ENCODE measurements at places on chromosomes 6 and 20.

DNA sequence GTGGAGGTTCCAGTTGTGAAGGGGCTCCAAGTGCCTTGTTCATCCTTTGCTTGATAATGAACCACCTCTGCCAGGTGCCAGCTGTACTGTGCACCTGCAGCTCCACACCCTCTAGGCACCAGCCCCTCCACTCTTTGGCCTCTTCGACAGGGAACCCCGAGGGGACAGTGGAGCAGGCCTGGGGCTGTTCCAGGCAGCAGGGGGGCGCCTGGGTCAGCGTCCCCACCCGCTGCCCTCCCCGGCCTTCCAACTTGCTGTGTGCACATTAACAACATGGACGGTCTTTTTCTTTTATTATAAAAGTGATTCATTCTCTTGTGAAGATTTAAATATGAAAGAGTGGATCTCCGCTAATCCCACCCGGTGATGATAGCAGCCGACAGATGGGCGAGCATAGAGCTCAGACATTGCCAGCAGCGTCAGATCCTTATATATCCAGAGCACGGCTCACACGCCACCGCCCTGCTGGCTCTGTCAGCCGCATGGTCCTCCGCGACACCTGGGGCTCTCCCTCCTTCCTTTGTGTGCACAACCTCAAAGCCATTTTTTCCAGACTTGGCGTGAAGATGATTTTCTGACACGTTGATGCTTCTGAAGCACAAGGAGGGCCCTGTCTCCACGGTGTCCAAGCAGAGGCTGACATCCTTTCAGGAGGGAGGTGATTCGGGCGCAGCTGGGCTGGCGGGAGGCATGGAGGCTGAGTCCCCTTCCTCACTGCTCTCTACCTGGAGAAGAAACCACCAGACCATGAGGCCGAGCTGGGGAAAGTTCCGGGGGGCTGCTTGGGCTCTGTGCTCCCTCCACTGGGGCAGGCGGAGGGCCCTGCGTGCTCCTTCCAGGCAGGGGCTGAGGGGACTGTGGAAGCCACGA is 22.2 kb upstream of the MRGBP start:
- DNase-seq, result no peak

DNA sequence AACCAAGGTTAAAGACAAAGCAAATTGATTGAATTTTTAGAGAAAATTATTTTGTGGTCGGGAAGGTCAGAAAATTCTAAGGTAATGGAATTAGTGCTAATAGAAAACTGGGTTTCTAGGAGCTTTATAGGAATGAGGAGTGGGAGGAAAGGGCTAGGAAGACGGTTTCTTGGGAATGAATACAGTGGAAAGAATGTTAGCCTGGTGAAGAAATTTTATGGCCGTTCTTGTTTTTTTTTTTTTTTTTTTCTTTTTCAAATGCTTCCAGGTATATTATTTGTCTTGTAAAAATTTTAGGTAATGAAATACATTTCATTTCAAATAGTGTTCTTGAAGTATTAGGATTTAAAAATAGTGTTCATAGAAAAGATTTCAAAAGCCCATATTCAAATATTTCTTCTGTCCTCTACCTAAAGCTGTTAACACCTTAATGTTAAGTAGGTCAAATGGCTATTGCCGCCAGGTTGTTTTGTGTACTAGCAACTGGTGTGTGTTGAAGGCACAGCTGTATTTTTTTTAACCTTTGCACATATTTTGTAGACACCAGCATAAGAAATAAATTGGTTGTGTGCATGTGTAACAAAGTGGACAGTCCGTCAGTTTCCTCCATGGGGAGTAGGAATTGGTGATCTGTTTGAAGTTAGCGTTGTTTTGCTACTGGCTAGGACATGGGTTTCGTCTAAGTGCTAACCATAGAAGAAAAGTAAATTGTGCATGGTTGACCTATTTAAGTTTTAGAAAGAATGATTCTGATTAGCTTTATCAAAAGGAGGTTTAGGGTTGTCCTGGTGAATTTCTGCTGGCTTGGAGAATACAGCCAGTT is 32.3 kb downstream of the AFDN start:
- no peak for DNase-seq

DNA sequence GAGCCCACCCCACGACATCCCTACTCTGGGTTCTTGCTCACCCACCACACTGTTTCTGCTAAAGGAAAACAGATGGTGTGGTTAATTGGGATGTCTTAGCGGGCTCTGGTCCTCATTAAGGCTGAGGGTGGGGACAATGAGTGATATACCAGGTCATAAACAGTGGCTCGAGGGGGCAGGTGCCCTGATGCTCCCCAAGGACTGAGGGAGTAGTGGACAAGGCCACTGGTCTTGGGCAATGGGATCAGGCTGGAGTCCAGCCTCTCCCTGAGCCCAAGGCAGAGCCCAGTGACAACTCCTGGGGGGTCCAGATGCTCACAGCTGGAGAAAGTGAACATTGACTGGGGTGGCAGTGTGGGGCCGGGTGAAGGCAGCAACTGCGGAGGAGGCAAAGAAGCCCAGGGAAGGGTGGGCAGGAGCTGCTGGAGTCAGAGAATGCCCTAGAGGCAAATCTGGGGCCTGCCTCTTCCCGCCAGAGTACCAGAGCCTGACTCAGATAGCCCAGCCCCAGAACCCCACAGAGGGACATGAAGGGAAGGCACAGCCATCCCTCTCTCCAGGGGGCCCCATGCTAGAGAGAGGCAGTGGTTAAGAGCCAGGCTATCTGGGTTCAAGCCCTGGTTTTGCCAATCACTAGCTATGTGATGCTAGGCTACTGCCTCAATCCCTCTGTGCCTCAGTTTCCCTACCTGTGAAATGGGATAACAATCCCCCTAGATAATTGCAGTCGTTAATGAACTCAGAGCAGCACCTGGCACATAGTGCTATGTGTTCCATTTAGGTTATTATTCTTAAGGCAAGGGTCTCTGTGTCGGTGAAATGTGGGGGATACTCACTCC is 72.3 kb downstream of the MRPL14 start:
- DNase-seq, result no peak

- DNase-seq, result no peak
Measured at GRCh38 chr6:31573239-31574105, 1.4 kb downstream of the LTA start.

DNA sequence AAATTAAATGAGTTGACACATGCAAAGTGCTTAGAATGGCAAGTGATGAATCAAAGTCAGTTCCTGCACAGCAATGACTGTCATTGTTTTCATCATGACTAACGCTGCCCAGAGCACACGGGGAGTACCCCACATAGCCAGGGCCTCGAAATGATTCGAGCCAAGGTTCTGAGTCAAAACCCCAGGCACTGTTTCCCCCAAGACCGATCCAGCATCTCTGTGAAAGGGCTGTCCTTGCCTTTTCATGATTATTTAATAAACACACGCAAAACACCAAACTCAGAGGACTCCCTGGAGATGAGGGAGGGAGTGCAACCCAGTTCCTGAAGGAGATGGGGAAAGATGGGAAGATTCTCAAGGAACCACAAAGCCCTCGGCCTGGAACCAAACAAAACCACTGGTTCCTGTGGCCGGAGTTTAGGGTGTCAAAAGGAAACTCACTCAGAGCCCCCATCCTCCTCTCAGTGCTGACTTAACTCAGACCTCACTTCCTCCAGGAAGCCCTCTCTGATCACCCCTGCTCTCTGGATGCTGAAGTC is 3.8 kb downstream of the PREX1 start:
- DNase-seq, result no peak

GRCh38 chr6:21142741-21143140 is 450.8 kb upstream of the SOX4 start:
- DNase-seq, result no peak

GRCh38 chr20:39775110-39775509 is 813.0 kb downstream of the DHX35 start:
- peak; percentile 76 for DNase-seq

- no peak for DNase-seq
Measured at GRCh38 chr20:17490501-17490900, 40.7 kb downstream of the BFSP1 start.

DNA sequence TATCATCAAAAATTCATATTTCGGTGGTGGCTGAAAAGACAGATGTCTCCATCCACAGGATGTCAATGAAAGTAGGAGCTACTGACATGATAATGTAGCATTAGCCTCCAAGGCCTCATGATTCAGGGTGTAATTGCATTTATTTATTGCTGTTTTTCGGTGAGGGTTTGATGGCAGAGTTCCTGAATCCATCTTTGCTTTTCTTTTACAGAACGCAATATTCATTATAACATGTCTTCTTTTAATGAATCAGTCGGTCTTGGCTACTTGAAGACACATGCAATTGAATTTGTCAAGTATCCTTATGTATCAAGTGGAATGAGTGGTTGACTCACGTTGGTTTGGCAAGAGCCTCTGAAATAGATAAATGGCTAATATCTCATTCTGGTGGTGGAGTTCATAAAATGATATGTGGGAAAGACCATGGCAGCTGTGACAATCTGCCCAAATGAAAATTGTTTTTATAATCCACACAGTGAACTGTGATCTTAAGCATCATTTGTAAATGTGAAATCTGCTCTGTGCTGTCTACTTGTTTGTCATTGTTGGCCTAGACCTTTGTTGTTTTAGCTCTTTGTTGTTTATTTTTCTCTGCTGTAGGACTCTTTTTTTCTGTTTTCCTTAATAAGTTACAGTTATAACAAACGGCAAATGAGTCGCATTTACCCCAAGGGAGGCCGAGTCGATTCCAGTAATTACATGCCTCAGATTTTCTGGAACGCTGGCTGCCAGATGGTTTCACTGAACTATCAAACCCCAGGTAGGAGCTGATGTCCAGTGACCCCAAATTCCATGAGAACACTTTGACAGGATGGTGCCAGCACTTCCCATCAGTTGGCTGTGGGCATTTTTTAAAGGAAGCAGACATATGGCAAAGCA is 105.7 kb upstream of the LAMP5 start:
- DNase-seq, result no peak

GRCh38 chr6:113402544-113402943 is 454.6 kb upstream of the MARCKS start:
- no peak for DNase-seq

DNA sequence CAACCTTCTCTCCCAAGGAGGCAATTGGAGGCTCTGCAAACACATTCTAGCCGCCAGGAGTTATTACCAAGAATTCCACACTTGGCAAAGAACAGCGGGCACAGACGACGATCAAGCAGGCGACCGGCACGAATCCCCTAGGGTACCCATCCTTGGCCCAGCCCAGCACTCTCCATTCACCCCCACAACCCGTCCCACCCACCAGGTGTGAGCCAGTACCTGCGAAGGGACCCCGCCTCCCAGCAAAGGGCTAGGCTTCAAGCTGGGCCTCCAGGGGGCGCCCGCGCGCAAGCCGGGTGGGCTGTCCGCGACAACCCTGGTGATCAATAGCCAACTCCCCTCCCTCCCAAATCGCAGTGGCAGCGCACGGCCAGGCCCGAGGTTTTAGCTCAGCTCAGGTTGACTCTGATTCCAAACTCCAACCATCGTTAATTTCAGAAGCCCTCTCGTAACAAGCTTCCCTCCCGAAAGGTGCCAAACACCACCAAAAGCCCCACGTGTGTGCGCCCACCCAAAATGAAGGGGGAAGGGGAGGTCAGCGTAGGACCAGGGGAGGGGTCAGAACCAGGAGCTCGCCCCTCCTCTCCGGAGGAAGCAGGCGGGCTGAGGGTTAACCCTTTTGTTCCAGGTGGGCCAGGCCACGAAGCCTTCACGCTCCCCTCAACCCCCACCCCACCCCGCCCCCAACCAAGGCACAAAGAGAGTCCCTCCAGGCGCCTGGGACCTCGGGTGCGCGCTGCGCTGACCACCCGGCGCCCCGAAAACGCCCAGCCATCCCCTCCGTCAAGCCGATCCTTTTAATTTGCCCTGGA is 2.1 kb downstream of the SALL4 start:
- peak; percentile 78 for DNase-seq

DNA sequence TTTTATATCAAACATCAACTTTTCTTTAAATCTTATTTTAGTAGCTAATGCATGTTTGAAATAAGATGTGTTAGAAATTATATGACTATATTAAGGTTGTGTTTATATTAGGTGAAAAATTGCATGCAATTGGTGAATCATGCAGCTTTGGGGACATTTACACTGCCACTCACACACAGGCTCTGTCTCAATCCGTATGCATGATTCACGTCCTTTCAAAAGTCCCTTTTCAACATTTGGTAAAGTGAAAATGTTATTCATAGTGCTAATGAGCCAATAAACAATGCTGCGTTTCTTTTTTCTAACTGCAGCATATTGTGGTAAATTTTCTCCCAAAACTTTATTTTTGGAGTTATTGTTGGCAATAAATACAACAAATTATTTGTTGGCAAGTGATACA is 198.0 kb downstream of the FUT9 start:
- no peak for DNase-seq

GRCh38 chr6:81787313-81788068 is 35.0 kb upstream of the TENT5A start:
- no peak for DNase-seq

DNA sequence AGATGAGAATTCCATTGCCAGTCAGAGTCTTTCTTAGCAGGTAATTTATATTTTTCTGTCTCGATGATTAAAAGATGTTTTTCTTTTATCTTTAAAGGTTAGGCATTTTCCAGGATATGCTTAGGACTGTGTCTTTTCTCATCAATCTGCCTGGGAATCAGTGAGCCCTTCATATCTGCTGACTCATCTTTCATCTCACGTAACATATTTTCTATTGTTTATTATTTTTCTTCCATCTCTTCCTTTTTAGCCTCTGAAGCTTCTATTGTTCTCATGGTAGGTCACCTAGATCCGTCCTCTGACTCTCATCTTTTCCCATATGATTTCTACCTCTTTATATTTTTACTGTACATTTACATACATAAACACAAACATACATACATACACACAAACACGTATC is 8.7 kb downstream of the CCDC28A start:
- DNase-seq, result no peak

GRCh38 chr6:5211492-5211891 is 49.3 kb downstream of the LYRM4 start:
- DNase-seq, result no peak

DNA sequence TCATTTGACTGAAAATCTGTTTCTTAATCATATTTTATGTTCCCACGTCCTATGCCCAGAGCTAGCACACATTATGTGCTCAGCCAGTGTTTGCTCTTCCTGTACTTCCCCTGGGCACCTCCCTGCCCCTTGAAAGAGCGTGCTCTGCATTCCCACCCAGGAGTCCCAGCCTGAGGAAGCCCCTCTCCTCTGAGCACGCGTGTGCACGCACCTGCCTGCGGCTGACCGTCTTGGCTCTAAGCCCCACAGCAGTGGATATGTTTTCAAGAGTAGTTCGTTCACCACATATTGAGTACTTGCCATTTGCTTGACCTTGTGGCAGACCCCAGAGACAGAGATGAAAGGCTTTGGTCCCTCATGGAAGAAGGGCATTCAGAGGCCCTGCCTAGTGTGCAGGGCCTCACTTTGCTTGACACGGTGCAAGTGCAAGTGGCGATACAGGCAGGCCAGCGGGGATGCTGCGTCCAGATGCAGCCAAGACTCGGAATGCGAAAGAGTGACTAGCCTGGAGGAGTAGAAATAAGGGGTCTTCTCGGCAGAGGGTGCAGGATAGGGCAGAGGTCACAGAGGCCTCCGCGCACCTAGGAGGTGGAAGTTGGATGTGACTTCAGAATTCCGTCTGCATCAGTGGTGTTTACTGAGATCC is 14.1 kb downstream of the SYNDIG1 start:
- peak; percentile 27 for DNase-seq

GRCh38 chr6:73515204-73515655 is 5.6 kb downstream of the EEF1A1 start:
- DNase-seq, result no peak
